Vagina (tissue), 2 donors: ENCODE measurements at places on chromosomes 5 and 9.

- no peak for DNase-seq
These were observed 56.9 kb downstream of the AP3S1 start for GRCh38 chr5:115898656-115899055.

GRCh38 chr9:13149454-13149853, 130.0 kb downstream of the MPDZ start:
- DNase-seq = no peak

GRCh38 chr5:141947316-141947715, 10.7 kb downstream of the PCDH12 start:
- DNase-seq = no peak

GRCh38 chr9:15403155-15403554, 19.5 kb upstream of the SNAPC3 start:
- DNase-seq = no peak

GRCh38 chr9:113205432-113205831, 15.6 kb downstream of the FKBP15 start:
- no peak for DNase-seq

DNA sequence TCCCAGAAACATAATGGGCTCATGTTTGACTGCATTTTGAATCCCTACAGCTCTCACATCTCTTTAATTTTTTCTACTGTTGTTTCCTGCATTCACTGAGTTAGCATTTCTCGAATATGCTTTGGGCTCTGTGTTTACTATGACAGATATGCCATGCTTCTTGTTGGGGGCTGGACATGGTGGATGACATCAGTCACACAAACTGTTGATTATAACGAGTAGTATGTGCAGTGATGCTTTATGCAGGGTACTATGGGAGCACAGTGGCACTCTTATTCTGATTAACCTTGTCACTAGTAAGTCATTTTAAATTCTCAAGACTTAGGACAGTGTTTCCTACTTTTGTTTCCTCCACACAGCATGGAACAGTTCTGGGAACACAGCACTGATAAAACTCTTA, 295.4 kb upstream of the ZNF608 start:
- DNase-seq = no peak

- no peak for DNase-seq
These were observed 6.4 kb downstream of the SLC6A3 start for GRCh38 chr5:1438871-1439270.

DNA sequence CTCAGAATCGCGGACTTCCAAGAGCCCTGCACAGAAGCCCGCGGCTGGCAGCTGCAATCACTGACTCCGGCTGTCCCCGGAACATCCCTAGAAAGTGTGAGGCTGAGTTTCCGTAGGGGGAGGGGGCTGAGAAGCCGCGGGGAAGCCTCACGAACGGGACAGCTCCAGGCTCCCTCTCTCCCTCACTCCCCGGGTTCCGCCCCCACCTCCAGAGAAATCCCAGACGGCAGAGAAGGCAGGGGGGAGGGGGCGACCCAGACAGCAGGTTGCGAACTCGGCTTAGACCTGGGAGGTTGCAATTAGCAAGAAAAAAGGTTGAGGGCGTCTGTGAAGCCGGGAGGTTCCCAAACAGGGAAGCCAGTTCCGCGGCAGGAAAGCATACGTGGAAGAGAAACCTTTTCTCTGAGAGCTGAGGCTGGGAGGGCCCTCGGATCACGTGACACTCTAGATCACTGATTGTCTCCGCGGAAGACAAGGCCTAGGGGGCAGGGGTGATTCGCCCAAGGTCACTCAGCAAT, 73.8 kb upstream of the CPLX2 start:
- DNase-seq = no peak

DNA sequence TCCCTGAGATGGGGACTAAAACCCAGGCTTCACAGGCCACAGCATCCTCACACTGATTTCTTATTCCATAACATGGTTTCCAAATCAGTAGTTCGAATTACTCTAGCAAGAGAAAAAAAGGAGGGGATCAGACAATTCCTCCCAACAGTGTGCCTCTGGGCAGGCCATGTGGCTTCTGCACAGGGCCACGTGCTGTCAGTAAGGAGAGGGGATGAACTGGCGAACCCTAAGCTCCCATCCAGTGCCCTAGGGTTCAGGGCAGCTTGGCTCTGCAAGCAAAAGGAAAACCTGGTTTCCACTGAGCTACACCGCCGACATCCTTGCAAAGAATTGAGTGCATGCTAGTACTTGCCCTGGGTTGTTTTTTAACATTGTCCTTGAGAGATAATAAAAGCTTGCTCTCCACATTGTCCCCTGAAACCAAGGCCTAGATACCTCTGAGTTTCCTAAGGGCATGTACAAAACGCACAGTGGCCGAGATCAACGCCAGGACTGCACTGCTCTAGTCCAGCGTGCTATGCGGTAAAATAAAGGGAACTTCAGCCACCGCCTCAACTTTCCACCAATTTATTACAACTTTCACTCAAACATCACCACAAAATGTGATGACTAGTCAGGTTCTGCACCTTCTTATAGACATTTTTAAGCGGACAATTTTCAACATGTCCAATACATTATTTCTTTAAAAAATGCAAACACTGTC, 4.5 kb downstream of the CAMSAP1 start:
- DNase-seq = no peak

GRCh38 chr5:122137702-122138101, 8.4 kb downstream of the ZNF474 start:
- no peak for DNase-seq

DNA sequence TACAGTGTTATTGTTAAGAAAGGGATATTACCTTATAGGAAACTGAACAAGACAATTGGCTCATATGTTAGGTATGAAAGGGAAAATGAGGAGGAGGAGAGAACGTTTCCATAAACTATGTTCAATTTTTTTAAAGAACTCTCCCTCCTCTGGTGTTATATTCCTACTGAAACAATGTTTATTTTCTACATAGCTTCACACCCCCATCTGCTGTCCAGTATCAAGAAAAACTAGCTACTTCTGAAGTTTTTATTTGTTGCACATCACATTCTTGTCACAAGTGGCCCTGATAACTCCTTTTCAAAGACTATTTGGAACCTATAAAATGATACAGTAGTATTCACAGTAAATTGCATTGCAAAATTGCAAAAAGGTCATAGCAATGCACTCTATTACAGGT, 223.4 kb upstream of the FAM174A start:
- no peak for DNase-seq

GRCh38 chr9:126395439-126396212, 69.0 kb downstream of the MVB12B start:
- no peak for DNase-seq

DNA sequence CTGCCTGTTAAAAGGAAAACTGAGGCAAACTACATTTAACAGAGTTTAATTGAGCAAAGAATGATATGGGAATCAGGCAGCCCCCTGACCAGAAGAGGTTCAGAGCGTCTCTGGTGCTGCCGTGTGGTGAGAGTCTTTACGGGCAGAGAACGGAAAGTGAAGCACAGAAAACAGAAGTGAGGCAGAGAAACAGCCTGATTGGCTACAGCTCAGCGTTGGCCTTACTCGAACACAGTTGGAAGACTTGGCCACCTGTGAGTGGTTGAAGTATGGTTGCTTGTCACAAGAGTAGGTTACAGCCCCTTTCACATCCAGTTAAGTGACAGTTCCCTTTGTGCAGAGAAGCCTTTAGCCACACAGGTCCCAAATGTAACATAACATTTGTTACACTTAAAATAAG, 16.9 kb upstream of the FBP1 start:
- DNase-seq = no peak

DNA sequence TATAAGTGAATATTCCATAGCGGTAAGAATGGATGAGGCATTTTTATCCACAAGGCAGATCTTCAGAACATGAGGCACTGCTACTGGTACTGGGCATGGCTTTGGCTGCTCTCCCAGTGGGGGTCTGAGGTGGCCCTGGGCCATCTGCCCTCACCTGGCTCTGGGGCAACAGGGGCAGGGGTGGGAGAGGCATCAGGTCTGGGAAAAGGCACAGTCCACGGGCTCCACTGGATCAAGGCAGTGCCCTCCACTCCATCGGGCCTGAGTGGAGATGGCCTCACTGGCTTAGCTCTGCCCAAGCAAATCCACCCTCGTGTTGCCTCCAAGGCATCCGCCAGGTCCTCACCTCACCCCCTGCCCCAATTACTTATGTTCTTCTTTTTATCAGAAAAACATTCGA, 10.9 kb upstream of the NKD2 start:
- DNase-seq = no peak

GRCh38 chr9:117184173-117184572, 230.7 kb downstream of the ASTN2 start:
- DNase-seq = no peak

- DNase-seq = no peak
These were observed 87.0 kb upstream of the TBCA start for GRCh38 chr5:77863181-77863580.

DNA sequence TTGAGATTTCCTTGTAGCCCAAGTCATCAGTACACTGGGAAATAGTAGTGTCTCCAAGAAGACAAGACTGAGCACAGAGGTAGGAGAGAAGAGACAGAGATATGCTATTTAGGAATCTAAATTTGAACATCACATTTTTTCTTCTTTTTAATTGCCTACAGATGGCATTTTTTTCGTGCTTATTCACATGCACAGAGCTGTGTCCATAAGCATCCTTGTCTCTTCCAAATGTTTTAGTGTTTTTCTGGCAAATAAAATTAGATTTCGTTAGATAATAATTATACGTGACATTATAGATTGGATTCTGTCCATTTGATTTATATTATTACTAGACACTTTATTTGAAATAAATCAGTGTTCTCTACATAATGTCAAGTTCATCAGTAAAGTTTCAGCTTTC, 80.9 kb downstream of the PRR16 start:
- no peak for DNase-seq

GRCh38 chr5:111932628-111933027, 175.6 kb upstream of the NREP start:
- DNase-seq = no peak

GRCh38 chr9:97579914-97580313, 53.3 kb downstream of the TSTD2 start:
- DNase-seq = no peak

DNA sequence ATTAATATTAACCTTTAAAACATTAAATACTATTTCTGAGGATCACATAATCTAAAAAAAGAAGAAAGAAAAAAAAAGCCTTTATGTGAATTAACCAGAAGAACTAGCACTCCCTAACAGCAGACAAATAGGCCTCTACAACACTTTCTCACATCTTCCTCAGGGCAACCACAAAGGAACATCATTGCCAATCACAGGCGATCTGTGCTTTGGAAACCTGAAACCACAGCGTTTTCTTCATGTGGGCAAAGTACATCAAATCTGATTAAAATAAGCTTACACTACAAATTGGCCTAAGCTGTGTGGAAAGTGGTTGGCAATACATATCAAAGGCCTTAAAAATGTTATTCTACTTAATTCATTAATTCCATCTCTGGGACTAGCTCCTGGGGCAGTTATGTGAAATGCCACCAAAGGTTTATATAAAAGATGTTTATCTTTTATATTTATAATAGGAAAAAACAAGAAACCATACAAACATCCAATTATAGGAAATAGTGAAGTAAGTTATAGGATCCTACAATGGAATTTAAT, 184.8 kb upstream of the TBCA start:
- DNase-seq = no peak

DNA sequence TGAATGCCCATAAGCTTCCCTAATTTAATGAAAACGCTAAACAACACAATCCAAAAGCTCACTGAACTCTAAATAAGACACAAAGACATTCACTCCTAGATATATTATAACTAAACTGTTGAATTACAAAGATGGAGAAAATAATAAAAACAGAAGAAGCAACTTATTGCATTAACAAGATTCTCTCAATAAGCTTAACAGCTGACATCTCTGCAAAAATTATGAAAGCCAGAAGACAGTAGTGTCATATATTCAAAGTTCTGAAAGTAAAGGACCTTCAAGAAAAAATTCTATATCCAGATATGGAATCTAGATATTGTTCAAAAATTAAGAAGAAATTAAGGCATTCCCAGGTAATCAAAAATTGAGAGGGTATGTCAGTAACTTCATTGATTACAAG, 957.8 kb upstream of the TYRP1 start:
- no peak for DNase-seq

DNA sequence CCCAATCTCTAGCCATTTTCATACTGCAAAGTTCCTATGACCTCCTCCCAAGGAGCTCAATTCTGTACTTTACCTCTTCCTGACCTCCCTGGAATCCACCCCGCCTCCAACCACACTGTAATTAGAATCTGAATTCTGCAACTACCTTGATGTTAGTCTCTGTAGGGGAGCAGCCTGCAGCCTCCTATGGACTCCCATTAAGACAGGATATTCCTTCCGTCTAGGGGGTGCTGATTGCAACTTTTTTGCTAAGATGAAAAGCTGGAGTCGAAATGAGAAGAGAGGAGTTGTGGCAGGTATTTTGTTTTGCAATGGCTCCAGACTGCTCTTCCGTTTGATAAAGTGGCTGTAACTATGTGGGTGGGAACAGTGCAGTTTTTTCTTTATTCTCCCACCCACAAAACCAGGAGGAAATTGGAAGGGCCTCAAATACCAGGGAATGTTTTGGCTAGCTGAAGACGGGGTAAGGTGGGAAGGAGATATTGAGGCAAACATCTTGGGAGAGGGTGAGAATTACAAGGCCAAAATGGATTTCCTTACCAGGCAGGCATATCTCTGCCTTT, 23.8 kb downstream of the ANXA2R start:
- DNase-seq = peak; percentile 52

- DNase-seq = no peak
These were observed 58.2 kb downstream of the NACC2 start for GRCh38 chr9:136036848-136037247.

DNA sequence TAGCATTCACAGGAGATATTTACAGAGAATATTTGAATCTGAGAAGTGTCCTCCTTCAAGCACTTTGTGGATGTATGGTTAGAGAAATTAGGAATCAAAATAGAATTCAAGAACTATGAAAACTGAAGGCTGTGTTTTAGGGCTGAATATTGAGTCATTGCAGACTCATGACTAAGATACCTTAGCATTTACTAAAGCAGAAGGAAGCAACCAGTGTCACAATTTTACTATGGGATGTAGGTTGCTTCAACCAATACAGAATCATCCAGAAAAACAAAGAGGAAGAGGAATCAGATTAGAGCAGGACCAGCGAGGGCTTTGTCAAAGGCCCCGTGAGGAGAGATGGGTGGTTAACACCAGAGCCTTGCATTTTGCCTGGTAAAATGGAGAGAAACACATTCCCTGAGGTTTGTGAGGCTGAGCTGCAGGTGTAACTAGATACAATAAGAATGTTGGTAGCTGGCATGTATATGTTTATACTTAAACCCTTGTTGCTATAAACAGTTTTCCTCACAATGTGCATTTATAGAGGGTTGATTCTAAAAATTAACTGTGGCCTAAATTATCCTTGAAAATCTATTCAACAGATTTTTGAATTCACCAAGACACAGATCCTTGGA, 518.1 kb downstream of the AGTPBP1 start:
- DNase-seq = no peak
